Cerebellar nuclear complex (tissue), 1 donor: ENCODE measurements at places on chromosomes 6 and 20.

- no peak for DNase-seq
Measured at GRCh38 chr20:58839474-58839874, 11.2 kb downstream of the GNAS-AS1 start.

DNA sequence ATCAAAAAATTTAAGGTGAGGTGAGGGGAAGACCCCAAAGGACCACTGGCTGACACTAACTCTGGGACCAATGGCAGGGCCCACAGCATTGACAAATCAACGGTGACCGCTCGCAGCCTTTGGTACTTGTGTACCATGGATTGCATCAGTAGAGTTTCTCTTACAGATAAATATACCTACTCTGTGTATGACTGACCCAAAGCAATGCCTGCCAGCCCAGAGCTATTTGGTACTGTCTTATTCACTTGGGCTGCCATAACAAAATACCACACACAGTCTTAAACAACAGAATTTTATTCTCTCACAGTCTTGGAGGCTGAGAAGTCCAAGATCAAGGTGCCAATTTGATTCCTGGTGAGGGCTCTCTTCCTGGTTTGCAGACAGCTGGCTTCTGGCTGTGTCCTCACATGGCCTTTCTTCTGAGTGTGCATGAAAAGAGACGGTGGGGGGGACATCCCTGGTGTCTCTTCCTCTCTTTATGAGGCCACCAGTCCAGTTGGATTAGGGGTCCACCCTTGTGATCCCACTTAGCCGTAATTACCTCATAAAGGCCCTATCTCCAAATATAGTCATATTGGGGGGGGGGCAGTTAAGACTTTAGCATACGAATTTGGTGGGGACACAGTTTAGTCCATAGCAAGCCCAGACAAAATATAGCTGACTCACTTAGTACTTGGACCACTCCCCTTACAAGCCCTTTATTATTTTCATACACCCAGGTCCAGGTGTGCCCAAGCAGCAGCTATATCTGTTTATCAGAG, 336.3 kb downstream of the CD83 start:
- no peak for DNase-seq

- no peak for DNase-seq
Measured at GRCh38 chr6:14380901-14381828, 263.6 kb downstream of the CD83 start.

GRCh38 chr6:150685860-150686259, 86.2 kb downstream of the PLEKHG1 start:
- no peak for DNase-seq

DNA sequence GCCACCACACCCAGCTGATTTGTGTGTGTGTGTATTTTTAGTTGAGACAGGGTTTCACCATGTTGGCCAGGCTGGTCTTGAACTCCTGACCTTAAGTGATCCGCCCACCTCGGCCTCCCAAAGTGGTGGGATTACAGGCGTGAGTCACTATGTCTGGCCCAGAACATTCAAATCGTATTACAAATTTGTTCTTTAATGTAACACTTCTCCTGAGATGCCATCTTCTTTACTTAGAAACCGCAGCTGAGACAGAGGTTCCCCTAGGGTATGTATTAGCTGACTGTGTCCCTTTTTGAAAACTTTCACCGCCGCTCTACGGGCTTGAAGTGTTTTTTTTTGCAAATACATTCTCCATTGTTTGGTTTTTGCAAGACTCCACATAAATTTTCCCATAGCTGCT, 62.6 kb downstream of the TOX2 start:
- no peak for DNase-seq

- DNase-seq, result no peak
Measured at GRCh38 chr6:50549475-50549874, 163.9 kb upstream of the TFAP2D start.

DNA sequence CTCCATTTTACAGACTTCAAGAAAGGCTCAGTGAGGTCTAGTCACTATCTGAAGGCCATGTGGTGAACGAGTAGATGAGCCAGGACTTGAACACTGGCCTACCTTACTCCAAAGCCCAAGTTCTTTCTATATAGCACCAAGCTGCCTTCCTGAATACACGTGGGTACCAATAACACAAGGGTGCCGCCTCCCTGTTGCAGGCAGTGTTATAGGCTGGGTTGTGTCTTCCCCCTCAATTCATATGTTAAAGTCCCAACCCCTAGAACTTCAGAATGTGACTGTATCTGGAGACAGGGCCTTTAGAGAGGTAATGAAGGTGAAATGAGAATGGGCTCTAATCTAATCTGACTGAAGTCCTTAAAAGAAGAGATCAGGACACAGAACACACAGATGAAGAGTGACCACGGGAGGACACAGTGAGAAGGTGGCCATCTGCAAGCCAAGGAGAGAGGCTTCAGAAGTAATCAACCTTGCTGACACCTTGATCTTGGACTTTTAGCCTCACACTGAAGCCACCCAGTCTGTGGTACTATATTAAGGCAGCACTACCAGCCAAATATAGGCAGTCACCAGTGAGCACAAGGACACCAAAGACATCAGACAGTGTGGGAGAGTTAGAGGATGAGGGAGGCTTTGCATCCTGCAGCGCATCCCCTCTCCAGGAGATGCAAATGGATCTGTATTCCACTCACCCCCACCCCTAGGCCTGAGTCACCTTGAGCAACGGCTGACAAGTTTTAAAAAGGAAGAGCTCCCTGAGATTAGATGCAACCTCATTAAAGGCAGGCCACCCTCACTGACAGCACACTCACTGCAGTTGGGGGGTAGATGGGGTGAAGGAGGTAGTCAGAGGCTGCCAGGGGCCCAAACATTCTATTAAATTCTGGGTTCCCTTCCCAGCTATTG, 40.9 kb upstream of the LYRM2 start:
- no peak for DNase-seq

GRCh38 chr6:25296217-25296905, 17.2 kb downstream of the CARMIL1 start:
- DNase-seq, result no peak

DNA sequence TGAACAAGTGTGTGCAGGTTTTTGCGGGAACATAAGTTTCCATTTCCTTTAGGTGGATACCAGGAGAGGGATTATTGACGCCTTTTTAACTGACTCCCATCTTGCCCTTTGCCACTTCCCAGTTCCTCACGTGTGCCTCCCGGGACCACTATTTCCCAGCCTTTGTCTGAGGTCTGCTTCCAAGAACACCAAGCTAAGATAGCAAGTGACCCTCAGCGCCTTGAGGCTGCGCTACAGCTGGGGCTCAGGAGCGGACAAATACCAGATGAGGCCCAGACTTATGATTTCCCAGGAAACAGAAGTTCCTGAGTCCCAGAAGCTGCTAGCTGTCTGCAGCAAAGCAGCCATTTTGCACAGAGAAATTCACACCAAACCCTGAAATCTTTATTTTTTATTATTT, 216.7 kb downstream of the SYNDIG1 start:
- DNase-seq, result no peak

DNA sequence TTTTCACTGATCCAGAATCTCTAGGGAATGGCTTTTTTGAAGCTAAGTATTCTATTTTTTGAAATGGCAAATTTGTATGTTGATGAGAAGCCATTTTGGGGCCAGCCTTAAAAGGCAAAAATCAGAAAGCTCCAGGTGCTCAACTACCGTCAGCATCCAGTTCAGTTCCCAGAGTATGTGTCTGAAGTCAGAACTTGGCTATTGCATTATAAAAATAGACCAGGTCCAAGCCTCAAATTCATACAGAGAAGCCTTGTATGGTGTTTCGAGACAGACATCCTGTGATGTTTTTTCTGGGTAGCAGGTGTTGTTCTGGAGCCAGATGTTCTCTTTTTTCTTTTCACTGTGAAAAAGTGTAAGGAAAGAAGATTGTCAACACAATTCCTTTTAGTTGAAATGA, 68.2 kb downstream of the CCN2 start:
- no peak for DNase-seq

GRCh38 chr6:4374216-4374615, 238.8 kb upstream of the ECI2 start:
- DNase-seq, result no peak

GRCh38 chr6:79048611-79049010, 29.4 kb downstream of the PHIP start:
- no peak for DNase-seq

GRCh38 chr6:4412488-4412887, 277.1 kb upstream of the ECI2 start:
- no peak for DNase-seq

GRCh38 chr20:53080969-53081871, 109.1 kb downstream of the TSHZ2 start:
- no peak for DNase-seq

GRCh38 chr6:113120224-113120581, 736.9 kb upstream of the MARCKS start:
- no peak for DNase-seq

- no peak for DNase-seq
Measured at GRCh38 chr20:3890398-3890751, 1.2 kb downstream of the PANK2 start.

- DNase-seq, result no peak
Measured at GRCh38 chr6:7546020-7546369, 4.5 kb downstream of the DSP start.

DNA sequence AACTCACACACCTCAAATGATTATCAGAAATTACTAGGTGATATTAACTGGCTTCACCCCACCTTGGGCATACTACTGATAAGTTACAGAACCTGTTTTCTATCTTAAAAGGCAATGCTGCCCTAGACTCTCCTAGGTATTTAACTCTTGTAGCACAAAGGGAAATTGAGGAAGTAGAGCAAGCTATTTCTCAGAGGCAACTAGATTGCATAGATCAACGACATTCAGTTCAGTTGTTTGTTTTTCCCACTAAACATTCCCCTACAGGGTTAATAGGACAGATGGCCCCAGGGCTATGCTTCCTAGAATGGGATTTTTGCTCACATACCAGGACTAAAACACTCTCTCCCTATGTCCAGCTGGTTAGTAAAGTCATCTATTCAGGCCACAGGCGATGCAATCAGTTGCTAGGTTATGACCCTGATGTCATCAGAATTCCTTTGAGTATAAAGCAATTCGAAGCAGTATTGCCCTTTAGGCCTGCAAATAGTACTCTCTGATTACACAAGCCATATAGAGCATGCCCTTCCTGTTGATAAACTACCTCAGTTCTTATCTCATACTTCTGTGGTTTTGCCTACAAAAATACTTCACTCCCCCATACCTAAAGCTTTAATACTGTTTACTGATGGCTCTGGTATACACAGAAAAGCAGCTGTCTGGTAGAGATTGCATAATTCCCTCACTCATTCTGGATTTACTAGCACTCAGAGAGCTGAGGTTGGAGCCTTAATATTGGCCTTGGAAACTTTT, 67.4 kb upstream of the ASCC3 start:
- no peak for DNase-seq

DNA sequence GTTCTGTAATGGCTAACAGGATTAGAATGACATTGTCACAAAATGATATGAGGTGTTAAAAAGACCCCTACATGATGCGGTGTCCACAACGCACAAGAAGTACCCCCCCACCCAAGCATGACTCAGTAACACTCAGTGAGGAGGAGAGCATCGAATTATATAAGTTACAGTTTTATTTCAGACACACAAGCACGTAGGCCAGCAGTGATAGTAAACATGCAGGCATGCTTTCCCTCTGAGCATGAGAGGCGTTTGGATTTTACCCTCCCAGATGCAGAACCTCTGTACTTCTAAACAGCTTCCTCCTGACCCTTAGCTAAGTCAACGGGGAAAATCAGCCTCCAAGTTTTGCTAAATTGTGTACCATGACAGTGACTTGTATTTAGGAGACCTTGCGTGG, 23.9 kb downstream of the GNAS start:
- DNase-seq, result no peak

DNA sequence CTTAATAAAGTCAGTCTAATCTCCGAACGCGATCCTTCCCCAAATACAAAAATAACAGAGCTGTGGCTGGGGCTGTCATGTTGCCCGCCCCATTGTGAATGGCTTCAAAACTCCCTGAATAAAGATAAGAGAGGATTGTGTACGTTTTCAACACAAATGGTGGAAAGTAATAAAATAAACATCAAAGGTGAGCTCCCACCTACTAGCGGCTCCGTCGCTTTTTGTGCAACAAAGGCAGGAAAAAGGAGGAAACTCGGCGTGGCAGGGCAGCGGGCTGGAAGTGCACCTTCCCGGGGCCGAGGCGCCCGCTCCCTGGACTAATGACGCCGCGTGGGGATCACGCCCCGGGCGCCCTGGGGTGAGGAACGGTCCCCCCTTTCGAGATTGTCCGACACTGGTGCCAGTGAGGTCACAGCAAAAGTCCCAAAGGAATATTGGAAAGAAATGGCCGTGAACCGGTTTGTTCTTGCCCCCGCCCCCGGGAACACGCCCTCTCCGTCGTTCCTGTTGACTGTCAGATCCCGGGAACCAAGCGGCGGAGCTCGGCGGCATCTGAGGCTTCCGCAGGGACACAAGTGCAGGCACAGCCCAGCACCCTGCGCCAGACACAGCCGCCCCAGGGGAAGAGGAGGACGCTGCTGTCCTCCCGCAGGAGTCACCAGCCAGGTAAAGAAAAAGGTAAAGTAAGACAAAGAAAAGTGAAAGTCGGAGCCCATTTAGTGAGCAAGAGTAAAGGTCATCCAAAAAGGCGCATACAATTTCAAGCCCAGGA, 1.1 kb upstream of the FOXQ1 start:
- DNase-seq, result no peak

GRCh38 chr6:91167846-91168245, 581.0 kb upstream of the MAP3K7 start:
- no peak for DNase-seq

DNA sequence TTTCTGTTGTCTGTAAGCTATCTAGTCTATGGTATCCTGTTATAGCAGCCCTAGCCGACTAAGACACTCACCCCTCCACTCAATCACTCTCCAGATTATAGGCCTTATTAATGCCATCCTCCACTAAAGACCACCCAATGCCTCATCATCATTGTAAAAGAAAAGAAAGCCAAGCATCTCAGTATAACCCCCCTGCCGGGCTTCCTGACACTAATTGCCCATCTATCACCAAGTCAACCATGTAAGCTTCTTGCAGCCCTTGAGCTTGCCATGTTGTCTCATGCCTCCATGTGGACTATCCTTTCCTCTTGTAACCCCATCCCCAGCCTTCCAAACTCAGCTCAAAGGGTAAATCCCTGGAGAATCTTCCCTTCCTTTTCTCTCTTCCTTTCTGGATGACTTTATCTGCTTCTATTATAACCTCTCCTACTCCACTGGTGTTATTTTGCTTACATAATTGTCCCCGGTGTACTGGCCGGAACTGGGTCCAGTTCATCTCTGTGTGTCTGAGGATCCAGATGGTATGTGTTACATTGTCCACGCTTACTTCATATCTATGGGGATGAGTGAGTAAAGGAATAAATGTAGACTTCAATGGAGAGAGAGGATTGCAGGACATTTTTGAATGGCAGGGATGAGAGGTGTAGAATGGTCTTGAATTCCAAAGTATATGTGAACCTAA, 202.9 kb upstream of the SOX4 start:
- DNase-seq, result no peak

- no peak for DNase-seq
Measured at GRCh38 chr6:106103728-106104109, 17.6 kb downstream of the PRDM1 start.

GRCh38 chr20:8523684-8524083, 391.6 kb downstream of the PLCB1 start:
- DNase-seq, result no peak

GRCh38 chr6:22067122-22067521, 229.7 kb downstream of the PRL start:
- no peak for DNase-seq

- DNase-seq, result no peak
Measured at GRCh38 chr6:30570740-30571074, 535 bp upstream of the ABCF1 start.

GRCh38 chr20:19440660-19441527, 228.5 kb downstream of the SLC24A3 start:
- DNase-seq, result no peak

- DNase-seq, result no peak
Measured at GRCh38 chr6:52231406-52232127, 12.7 kb downstream of the IL17F start.
